SK-N-SH treated with all-trans-retinoic acid at 6 μM for 48 hours (cell line): ENCODE measurements at places on chromosomes 2 and 18.

DNA sequence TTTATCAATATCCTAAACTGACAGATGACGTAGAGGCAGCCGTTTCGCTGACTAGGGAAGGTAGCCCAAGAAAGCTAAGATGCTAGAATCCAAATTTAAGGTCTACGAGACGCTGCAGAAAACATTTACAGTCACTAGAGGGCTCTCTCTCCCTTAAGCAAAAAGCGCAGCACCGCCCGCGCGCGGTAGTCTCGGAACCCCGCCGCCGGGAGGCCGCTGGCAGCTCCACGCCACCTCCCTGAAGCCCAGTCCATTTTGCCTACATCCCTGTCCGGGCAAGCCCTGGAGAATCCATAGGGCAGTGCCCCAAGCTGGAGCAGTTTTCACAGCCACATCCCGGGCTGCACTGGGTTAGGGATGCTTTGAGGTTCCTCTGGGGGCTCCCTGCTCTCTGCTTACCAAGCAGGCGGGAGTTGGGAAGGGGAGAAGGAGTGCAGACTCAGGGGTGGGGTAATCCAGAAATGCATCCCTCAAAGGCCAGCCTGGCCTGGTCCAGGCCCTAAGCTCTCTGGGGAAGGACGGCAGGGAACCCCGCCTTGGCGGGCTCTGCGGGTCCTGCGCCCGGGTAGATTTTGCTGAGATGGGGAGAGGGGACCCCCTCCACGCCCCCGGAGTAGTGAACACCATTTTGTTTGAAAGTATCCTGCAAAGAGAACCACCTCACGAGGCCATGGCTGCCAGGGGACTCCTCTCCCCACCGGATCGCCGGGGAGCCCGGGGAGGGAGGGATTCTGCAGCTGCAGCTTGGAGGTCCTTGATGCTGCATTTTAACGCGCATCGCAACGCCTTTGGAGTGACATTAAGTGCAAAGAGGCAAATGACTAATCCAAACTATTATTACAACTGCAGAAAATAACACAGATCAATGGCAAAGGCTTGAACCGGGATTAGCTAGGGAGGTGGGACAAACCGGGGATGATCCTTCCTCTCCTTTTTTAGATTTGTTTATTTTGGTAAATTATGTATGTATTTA lies 1.3 kb upstream of the DPYSL5 start:
- ATAC-seq, result peak; percentile 86

DNA sequence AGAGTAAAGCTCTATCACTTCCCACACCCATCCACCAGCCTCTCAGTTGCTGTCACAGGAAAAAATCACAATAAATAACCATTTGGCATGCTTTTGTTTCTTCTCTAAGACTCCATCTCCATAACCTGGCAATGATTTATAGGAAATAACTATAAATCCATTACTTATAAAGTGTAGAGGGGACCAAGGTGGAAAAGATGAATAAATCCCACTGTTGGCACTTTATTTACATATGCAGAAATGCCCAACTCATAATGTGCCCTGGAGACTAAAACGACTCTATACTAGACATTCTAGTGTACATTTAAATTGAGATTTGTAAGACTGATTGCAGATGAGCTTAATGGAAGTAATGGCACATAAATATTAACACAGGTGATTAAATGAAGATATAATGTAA lies 7.5 kb upstream of the NOSTRIN start:
- ATAC-seq, result no peak

DNA sequence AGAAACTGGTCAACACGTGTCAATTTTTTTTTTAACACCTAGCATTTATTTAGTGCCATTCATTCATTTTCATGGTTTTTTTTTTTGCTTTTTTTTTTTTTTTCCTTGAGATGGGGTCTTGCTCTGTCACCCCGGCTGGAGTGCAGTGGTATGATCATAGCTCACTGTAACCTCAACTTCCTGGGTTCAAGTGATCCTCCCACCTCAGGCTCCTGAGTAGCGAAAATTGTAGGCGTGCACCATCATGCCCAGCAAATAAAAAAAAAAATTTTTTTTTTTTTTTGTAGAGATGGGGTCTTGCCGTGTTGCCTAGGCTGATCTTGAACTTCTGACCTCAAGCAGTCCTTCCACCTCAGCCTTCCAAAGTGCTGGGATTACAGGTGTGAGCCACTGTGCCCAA lies 21.1 kb downstream of the USP14 start:
- no peak for ATAC-seq

GRCh38 chr2:30373881-30374302 lies 73.2 kb upstream of the LCLAT1 start:
- no peak; the same call in 2 of the 3 replicates for ATAC-seq

DNA sequence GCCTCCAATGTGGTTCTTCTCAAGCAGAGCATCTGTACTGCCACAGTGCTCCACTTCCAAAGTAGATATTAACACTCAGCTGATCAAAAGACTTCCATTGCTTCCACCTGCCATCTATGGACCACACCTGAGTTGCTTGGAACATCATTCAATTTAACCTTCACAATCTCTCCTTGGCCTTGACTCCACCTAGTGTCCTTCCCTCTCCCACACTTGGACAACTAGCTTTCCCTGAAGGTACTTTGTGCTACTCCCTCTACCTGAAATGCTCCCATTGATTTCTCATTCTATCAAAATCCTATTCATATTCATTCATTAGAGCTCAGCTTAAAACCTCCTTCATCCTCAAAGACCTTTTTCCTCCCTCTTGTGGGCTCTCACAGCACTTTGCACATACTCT lies 48.7 kb downstream of the SOWAHC start:
- no peak for ATAC-seq

DNA sequence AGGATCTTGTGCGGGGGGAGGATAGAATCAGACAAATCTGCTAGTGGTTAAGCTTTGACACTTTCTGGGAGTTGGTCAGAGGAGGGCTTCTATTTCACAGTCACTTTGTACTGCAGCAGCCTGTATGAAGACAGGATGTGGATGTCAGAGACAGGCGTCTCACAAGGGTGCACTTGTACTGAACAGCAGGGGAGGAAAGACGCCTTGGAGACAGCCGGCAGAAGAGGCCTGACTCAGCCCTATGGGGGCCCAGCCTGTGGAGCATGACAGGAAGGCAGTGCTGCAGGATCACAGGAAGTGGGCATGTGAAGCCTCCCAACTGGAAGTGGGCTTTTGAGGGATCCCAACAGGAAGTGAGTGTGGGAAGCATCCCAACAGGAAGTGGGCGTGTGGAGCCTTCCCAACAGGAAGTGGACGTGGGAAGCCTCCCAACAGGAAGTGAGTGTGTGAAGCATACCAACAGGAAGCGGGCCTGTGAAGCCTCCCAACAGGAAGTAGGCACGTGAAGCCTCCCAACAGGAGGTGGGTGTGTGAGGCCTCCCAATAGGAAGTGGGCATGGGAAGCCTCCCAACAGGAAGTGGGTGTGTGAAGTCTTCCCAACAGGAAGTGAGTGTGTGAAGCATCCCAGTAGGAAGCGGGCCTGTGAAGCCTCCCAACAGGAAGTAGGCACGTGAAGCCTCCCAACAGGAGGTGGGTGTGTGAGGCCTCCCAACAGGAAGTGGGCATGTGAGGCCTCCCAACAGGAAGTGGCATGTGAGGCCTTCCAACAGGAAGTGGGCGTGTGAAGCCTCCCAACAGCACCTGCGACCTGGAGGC lies 212.3 kb downstream of the SNTG2 start:
- no peak for ATAC-seq

GRCh38 chr2:173278794-173279526 lies 75.7 kb upstream of the CDCA7 start:
- ATAC-seq, result no peak

DNA sequence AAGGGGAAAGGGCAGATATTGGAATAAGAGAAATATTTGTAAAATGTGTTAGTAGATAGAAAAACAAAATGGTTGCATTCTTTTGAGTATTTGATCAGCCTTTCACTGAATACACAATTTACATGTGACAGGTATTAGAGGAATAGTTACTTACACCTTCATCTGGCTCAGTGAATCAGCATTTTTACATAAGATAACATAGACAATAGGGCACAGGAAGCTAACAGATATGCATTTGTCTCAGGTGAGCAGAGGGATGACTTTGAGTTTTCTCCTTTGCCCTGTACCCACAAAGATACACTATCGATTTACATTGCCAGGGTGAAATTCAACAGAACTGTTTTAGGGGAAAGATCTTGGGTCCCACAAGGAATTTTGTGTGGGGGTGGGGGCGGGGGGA lies 373.1 kb upstream of the NETO1 start:
- no peak for ATAC-seq
